ENCODE measurements at places on chromosomes 3 and 15.

DNA sequence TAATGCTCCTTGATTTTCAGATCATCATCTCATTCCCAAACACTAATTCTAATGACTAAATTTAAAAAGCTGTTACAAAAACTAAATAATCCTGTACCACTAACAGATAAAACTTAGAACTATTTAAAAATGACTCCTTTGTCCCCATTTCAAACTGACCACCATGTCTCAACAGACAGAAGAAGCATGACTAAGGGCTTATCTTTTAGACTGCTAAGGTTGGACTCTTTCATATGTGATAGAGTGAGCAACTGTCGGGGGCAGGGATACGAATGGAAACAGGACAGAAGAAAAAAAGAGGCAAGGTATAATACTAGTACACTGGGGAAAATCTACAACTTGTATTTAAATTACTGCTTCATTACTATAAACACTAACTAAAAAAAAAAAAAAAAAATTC lies 23.3 kb downstream of the SNX4 start:
- no peak for DNase-seq

DNA sequence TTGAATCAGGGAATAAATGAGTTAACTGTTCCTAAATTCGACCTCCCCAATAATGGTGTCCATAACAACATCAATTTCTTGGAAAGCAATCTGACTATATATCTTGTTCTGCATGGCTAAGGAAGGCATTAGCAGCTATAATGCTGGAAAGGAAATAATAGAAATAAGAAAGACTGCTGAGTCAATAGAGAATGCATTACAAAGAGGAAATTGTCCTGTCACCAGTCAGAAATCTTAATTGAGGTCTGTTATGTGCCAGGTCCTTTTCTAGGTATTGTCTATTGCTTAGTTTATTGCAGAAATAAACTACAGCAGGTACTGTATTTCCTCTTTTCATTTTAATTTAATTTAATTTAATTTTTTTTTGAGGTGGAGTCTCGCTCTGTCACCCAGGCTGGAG lies 5.9 kb upstream of the PPP1R2 start:
- no peak for DNase-seq

- DNase-seq = no peak
These were observed 15.0 kb downstream of the KAT2B start for GRCh38 chr3:20055020-20055775.

DNA sequence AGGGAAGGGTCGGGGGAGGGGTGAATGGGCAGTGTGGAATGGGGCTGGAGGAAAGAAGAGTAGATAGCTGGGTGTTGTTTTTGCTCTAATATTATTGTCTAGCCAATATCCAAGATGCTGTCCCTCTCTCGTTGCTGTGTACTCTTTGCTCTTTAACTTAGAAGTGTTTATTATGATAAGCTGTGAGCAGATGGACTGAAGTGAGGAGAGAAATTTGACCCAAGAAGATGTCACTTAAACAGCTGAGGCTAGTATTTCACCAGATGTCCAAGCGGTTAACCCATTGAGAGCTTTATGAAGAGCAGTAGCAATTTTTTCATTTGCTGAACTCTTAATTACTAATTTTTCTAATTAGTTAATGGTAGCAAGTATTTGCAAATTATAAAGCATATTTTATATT lies 212.2 kb upstream of the TP63 start:
- DNase-seq = no peak

GRCh38 chr3:120506828-120507774 lies 56.3 kb upstream of the FSTL1 start:
- no peak for DNase-seq

DNA sequence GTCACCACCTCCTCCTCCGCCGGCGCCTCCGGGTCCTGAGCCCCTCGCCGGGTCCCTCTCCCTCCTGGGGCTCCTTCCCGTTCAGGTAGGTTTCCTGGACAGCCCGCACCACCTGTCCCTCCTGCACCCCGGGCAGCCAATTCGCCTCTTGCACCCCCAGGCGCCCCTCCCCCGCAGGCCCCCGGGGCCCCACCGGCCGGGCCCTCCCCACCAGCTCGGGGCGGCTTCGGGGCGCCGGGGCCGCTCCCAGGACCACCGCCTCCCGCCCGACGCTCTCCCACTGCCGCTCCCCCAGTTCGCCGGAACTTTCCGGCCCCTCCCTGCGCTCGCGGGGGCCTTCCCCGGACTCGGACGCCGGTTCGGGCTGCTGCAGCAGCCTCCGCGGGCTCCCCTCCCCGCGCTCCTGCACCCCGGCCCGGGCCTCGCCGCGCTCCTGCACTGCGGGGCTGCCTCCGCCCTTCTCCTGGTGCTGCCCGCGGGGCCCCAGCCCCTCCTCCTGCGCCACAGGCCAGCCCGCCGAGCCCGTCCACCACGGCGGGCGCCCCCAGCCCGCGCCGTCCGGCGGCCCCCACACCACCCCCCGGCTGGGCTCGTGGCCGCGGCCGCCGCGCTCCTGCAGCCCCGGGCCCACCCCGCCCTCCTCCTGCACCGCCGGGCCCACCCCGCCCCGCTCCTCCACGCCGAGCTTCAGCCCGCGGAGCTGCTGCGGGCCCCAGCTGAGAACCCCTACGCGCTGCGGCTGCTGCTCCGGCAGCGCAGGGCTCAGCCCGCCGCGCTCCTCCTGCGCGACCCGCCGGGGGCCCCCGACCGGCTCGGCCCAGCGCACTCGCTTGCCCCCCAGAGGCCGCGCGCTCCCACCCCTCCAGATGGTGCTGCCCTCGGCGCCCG lies 587 bp upstream of the TNK2 start:
- no peak for DNase-seq

GRCh38 chr3:127556565-127556964 lies 34.0 kb downstream of the TPRA1 start:
- no peak for DNase-seq

- no peak for DNase-seq
These were observed 6.8 kb upstream of the NCKIPSD start for GRCh38 chr3:48692551-48692950.

DNA sequence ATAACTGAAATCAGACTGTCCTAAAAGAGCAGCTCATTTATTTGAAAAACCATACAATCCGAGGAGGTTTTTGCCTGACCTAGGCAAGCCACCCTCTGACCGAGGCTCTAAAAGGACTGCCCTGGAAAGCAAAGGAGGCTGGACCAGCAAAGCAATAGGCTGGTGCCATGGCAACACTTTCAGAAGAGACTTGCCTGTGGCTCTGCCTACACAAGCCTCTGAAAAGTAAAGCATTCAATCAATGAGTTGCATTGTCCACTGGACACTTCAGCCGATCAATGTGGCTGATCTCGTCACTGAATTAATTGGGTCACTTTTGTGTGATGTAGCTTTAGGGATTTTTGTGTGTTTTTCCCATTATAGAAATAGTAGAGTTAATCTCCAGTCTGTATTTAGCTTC lies 99.1 kb upstream of the SEMA6D start:
- DNase-seq = no peak

- no peak for DNase-seq
These were observed 111.7 kb downstream of the DNAJB8 start for GRCh38 chr3:128354788-128355542.

DNA sequence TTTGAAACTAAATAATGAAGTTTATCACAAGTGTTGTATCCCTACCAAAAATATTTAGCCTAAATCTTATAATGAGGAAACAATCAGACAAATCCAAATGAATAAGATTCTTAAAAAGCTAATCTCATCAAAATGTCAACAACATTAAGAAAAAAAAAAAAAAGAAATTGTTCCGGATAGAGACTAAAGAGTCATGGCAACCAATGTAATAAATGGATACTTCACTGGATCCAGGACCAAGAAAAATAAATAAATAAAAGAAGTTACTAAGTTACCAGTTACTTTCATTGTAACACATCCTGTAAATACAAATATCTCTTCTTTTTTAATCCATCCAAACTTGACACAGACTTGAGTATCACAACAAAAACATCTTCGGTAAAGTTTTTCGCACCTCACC lies 607 bp downstream of the MRPL47 start:
- DNase-seq = no peak

DNA sequence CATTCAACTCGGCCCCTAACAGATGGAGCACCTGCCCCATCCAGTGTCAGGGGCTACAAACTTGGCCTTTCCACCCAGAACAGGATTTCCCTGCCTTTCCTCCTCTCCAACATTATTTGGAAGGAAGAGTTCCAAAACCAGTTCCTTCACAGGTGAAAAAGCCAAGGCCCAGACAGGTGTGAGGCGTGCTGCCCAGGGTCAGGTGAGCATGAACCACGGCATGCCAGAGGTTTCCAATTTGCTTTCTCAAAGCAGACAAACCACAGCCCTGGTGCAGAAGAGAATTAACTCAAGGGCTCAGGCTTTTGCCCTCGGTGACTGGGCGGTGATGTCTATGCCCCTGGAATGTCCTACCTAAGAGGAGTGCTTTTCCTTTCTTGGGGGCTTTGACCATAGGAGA lies 43.2 kb downstream of the LDHAL6B start:
- DNase-seq = no peak

GRCh38 chr3:127452321-127452821 lies 138.2 kb downstream of the TPRA1 start:
- no peak for DNase-seq

DNA sequence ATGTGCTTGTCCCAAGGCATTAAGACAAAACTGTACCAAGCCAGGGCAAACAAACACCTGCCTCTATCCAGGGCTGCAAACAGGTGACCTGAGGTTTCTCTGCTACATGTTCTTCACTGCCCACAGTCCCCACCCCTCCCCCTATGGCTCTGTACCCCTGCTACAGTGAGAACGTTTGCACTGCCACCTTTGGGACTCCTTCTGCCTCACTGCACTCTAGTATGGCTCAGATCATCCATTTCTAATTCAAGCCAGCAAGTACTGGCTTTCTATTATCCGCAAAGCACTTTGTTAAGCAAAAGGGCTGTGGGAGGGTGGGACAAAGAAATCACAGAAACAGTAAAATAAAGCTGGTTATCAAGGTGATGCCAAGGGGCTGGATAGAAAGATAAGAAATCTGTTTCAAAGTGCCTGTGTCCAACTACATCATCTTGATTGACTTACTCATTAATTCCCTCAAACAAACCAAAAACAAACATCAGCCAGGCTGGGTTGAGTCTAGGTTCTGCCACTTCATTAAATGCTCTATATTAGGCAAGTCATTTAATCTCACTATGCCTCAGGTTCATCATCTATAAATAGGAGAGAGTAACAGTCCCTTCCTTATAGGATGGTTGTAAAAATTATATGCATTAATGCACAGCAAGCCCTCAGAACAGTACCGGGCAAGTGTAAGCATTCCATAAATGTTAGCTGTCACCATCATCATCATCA lies 95.3 kb downstream of the PDZRN3 start:
- no peak for DNase-seq

DNA sequence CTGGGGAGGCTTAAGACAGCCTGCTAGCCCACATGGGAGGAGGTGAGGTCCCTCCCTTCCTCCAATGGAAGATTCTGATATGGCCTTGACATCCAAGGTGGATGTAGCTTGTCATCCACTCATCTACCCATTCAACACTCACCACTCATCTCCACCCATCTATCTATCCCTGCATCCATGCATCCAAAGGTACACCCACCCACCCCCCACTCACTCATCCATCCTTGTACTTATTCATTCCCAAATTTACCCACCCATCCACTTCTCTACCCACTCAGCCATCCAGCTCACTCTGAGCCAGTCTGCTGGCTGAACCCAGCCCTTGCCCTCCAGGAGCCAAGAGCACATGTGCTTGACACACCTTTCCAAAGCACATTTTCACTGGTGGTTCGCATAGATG lies 189.7 kb downstream of the TLE3 start:
- DNase-seq = no peak

GRCh38 chr3:192133271-192133670 lies 594.1 kb downstream of the FGF12 start:
- DNase-seq = no peak

DNA sequence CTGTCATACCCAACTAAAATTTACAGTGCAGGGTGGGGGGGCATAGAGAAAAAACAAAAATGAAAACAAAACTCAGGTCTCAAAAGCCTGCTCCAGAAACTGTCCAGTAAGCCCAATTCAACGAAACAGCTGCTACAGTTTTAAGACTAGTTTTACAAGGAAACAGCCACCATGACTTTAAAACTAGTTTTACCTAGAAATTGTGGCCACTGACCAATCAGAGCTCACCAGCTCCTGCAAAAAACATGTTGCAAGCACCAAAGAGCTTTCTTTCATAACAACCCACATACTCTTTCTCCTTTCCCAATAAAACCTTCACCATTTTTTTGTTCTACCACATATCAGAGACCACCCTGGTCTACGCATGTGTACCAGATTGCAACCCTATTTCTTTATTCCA lies 7.3 kb upstream of the CFAP91 start:
- DNase-seq = no peak

Measured in stimulated activated CD4-positive, alpha-beta T cell treated with anti-CD3 and anti-CD28 coated beads, Interleukin-15, amount 100 ng/mL, for 1 hour (primary cell).